Liver (tissue), 10 donors: ENCODE measurements at places on chromosomes 7 and 10.
A peak's percentile ranks its signal among the peaks of the same experiment; 100 is the strongest.

DNA sequence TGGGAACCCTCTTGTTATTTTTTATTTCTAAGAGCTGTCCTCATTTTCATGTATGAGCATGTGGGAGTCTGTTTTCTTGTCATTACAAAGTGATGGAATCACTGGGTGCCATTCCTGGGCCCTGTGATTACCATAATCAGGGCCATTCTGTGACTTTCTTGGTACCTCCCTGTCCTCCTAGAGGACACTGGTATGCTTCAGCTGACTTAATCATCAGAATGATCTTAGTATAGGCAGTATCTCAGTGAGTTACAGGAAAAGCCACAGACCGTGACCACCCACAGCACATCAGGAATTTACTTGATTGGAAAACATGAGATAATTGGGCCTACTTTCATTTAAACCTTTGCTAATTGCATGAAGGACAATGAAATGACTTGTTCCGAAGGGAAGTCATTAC, 7.2 kb downstream of the NOM1 start:
- no peak for DNase-seq

GRCh38 chr10:119493155-119493554, 49.4 kb downstream of the RGS10 start:
- no peak for DNase-seq

- DNase-seq: no peak
These were observed at the start of gene OR2F2 for GRCh38 chr7:143934526-143935325. Gene OR2F2, plus strand, starts transcription at chr7:143935233. Its CDS starts 0 bp downstream, at chr7:143935233.

- DNase-seq: no peak
These were observed 102.1 kb downstream of the EBF3 start for GRCh38 chr10:129861776-129862531.

DNA sequence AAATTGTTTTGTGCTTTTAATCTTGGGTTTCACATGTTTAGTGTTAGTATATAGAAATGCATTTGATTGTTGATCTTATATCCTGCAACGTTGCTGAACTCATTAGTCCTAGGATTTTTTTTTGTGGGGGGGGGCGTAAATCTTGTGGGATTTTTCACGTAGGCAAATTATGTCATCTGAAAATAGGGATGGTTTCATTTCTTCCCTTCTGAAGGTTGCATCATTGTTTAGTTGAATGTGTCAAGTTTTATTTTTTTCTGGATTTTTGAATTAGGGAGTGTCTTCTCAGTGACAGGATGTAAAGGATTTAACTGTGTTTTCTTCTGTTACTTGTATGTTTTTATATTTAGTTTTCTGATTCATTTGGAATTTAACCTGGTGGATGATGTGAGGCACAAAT, 26.7 kb downstream of the MKLN1 start:
- no peak for DNase-seq

DNA sequence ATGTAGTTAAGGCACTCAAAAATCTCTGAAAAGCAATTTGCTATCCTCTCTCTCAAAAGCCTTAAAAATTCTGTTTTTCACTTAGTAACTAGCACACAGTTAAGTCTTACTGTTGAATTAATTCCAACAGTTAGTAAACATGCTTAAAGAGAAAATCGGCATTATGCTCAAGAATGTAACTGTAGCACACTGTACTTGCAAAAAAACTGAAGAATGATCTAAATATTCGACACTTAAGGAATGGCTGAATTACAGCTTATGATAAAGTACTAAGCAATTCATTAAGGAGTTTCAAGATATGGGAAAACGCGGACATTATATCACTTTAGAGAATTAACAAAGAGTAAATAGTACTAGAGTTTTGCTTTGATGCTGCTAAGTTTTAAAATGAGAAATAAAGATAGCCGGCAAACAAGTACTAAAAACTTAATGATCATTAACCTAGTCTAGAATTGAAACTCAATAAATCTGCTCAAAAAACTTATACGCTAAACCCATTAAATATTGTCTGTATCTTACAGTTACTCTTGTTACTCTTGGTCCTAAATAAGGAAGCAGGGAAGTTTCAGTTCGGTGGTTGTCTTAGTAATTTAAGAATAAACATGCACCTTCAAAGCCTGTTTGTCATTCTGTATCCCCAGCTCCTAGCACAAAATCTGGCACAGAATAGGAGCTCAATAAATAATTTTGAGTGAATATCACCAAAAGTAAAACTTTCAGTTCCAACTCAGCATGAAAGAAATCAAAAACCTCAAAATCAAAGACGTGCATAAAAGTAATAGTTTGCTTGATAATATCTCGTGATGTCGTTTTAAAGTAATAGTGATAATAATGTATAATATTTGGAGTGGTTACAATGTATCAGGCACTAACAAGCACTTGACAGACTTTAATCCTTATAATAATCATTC, 1.2 kb downstream of the TRDMT1 start:
- DNase-seq: no peak

- DNase-seq: no peak
These were observed 52.8 kb upstream of the PTER start for GRCh38 chr10:16384021-16384420.

GRCh38 chr10:78306358-78306757, 272.7 kb downstream of the RPS24 start:
- peak; percentile 17 for DNase-seq

GRCh38 chr7:132508724-132509353, 67.4 kb downstream of the PLXNA4 start:
- DNase-seq: no peak

DNA sequence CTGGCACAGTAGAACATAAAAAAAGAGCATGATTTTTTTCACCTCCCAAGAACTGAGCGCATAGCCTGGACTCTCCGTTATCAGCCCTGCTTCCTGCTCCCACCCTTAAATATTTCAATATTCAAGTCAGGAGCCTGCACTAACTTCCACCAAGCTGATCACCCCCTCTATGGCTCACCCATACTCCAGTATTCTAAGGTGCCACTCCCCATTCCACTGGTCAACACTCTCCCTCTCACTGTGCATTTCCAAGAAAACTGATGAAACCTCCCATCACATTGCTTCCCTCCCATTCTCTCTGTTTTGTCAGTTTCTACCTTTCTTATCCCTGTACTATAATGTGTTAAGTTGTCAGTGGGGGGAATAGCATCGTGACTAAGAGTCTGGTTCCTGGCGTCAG, 95.0 kb upstream of the C7orf33 start:
- no peak for DNase-seq

DNA sequence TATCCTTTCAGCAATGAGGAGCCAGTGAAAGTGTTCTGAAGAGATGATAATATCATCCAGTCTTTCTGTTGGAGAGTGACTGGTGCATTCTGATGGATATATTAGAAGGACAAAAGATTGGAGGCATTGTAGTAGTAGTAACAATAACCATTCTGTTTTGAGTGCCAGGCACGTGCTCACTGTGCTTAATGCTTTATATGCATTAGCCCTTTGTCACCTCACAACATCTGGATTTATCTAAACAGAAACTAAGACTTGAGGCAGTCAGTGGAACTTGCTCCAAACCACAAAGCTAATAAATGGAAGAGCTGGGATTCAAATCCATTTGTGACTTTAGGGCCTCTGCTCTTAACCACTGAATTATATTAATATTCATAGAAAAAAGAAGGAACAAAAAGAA, 84.5 kb upstream of the OIT3 start:
- DNase-seq: no peak

DNA sequence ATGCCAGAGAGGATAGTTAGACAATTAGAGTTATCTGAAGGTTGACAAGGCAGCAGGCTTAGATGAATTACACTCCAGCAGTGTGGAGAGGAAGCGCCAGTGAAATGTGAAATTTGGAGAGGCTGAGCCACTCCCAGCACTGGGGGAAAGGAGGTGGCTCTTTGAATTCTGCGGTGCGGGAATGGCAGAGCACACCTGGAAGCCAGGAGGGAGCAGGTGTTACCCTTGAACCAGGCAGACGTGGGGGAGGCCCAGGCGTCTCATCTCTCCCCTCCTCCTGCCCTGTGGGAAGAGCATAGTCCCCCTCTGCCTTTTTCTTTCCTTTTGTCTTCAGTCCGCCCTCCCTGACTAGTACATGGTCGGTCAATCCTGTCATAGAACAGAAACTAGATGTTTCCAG, 203.1 kb downstream of the DPP6 start:
- no peak for DNase-seq

DNA sequence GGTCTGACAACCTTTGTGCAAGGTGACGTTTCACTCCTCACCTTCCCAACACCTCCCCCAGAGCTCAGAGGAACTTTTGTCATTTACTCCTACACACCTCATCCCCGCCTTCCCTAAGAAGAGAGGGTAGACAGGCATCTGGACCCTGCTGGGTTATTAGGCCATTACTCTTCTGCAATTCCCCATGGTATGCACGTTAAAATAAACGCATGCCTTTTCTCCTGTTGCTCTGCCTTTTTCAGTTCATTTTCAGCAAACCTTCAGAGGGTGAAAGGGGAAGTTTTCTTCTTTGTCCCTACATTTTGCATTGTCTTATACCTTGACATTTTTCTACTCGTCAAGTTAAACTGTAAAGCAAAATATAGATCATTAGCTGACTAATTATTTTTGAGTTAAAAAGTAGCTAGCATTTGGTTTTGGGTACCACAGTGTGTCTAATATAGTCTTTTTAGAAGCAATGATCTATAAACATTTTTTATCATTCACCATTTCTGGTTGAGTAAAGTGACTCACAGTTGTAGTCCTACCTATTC, 10.5 kb upstream of the EDRF1 start:
- DNase-seq: no peak

- no peak for DNase-seq
These were observed 1.8 kb downstream of the PRXL2A start for GRCh38 chr10:80410122-80410521.

GRCh38 chr10:89550509-89550908, 15.1 kb upstream of the SLC16A12 start:
- no peak for DNase-seq

GRCh38 chr7:131681961-131682360, 125.5 kb upstream of the PODXL start:
- DNase-seq: no peak

- no peak for DNase-seq
These were observed 3.6 kb upstream of the GIMAP5 start for GRCh38 chr7:150733482-150734095.

GRCh38 chr10:131616040-131616439, 284.8 kb upstream of the PPP2R2D start:
- DNase-seq: peak; percentile 30

- DNase-seq: no peak
These were observed 3.9 kb upstream of the IQUB start for GRCh38 chr7:123538189-123538714.

- no peak for DNase-seq
These were observed 1.1 kb downstream of the TRRAP start for GRCh38 chr7:98879198-98879978.

DNA sequence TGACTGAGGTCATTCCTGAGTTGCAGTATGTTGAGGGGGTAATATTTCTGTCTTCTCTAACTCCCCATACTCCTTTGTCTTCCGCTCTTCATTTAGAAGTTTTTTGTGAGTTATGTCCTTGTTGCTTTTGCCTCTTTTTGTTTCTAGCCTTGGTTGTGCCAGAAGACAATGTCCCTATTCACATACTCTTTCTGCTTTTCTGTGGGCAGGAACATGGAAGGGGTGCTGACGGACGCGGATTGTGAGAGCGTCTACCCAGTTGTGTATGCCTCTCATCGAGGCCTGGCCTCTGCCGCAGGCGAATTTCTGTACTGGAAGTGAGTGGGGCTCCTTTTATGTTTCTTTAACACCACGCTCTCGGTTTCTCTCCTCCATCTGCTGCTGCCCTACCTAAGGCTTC, 20.5 kb downstream of the STAG3 start:
- DNase-seq: no peak

- no peak for DNase-seq
These were observed 82.0 kb downstream of the GLRX3 start for GRCh38 chr10:130218181-130218641.

- no peak for DNase-seq
These were observed 176.2 kb downstream of the PRKAG2 start for GRCh38 chr7:151700586-151701165.

GRCh38 chr7:37549076-37549931, 100.6 kb upstream of the ELMO1 start:
- no peak for DNase-seq

DNA sequence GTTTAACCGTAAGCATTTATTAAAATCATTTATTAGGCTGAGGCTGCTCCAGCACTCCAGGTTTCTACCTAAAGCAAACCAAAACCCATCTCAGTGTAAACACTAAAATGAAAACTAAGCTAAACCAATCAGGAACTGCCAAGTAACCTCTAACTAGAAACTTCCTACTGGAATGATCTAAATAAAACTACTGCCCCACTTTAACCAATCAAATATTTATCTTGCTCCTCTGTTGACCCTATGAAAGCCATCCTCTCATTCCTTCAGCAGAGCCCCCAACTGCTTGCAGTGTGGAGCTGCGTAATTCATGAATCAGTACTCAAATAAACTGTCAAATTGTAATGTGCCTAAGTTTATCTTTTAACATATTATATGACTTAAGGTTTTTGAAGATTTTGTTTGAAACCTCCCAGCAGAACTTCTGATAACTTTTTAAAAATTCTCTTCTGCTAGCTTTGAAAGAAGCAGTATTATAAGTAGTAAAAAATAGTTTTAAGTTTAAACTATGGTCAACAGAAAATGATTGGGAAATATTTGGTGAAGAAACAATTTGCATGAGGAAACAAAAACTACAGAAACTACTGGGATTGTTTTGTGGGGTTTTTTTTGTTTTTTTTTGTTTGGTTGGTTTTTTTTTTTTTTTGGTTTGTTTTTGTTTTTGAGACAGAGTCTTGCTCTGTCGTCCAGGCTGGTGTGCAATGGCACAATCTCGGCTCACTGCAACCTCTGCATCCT, 47.4 kb downstream of the GPR37 start:
- no peak for DNase-seq

DNA sequence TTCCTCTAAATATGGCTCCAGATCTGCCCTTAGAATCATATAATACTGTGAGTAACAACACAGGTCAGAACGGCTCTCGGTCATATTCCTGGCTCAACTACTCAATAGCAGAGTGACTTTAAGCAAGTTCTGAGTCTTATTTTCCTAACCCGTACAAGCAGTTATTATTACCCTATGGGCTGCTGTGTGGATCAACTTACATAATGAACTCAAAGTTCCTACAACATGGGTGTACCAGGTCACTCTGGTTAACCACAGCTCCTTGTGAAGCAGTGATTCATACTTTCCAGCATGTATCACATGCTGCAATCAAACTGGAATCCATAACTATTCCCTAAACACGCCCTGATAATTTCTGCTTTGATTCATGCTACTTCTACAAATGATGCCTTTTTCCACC, 107.3 kb downstream of the LRRN3 start:
- DNase-seq: no peak

DNA sequence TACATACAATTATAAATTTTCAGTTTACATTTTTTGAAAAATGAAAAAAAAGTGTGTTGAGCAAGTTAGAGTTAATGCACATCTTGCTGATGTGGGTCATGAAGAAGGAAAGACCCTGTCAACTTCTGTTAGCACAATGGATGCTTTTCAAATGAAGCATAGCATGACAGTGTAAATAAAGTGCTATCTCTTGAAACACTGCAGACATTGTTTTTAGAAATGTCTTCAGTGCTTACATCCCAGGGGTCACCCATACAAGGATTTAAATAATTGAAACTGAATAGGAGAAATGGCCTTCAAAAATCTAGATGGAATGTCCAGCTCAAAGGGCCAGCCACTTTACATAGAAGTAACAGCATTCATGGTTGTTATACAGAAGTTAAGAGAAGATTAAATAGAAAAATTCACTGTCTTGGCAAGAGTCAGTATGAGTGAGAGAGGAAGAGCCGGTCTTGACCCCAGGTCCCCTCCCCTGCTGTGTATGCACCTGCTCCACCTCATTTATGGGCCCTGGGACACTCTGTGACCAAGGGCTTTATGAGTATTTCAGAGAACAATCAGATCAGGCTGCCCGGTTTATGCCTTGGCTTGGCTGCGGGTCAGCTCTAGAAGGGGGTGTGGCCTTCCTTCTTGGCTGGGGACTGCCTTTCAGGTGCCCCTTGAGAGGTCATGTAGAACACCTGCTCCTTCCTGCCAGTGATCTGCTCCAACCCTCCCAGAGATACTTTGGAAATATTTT, 237.7 kb upstream of the TMEM72 start:
- no peak for DNase-seq
